ENCODE measurements at places on chromosomes 5 and 9. TPM values are rescaled to one million over a fixed set of nuclear protein-coding genes. Genes with fewer than 3 reads are reported as not detected.

- H3K4me1 ChIP-seq, result peaks cover 25% of the 10 kb centered on the region
- no peak overlapping the region for H3K4me3 ChIP-seq
- H3K27me3 ChIP-seq, result no peaks in the 10 kb centered on the region
- H3K36me3 ChIP-seq, result no peaks in the 10 kb centered on the region
Observed at GRCh38 chr5:56166671-56167385, 66.3 kb downstream of the ANKRD55 start.

GRCh38 chr9:79377339-79377855, 194.4 kb upstream of the TLE4 start:
- no peak overlapping the region for H3K4me3 ChIP-seq
- no peak overlapping the region for H3K27ac ChIP-seq
- no peak for DNase-seq
- H3K36me3 ChIP-seq, result no peaks in the 10 kb centered on the region
- H3K27me3 ChIP-seq, result no peaks in the 10 kb centered on the region

GRCh38 chr9:109036744-109037680, 23.7 kb upstream of the CTNNAL1 start:
- H3K27me3 ChIP-seq, result no peaks in the 10 kb centered on the region
- no peak for DNase-seq
- H3K4me1 ChIP-seq, result no peaks in the 10 kb centered on the region
- no peaks in the 10 kb centered on the region for H3K36me3 ChIP-seq
- no peak overlapping the region for H3K27ac ChIP-seq

DNA sequence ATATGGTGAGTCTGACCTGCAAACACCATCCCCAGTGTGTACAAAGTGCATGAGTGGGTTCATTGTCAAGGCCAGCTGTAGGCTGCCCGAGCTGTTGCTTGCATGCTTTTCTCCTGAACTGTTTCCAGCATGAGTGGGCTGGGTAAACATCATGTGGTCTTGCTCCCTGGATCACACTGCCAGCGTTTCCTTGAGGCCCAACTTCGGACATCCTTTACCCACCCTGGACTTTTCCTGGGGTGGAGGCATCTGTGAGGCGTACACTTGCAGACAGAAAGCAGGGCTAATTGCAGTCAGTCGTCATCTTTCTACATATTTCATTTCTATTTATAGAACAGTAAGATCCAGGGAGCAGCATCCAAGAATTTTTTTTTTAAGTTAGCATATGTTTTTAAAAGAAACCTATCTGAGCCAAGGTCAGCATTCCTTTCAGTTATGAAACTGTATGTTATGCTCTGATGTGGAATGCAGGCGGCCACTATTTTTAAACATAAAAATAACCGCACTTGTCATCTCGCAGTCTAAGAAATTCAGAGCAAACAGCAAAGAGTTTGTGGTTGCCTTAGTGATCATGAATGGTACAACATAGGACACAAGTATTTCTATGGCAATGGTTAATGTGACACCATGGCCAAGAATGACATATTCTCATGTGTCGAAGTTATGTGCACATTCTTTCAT, 106.5 kb upstream of the DMRT1 start:
- no peaks in the 10 kb centered on the region for H3K36me3 ChIP-seq
- H3K27ac ChIP-seq, result no peak overlapping the region
- H3K4me3 ChIP-seq, result no peak overlapping the region
- H3K27me3 ChIP-seq, result no peaks in the 10 kb centered on the region

DNA sequence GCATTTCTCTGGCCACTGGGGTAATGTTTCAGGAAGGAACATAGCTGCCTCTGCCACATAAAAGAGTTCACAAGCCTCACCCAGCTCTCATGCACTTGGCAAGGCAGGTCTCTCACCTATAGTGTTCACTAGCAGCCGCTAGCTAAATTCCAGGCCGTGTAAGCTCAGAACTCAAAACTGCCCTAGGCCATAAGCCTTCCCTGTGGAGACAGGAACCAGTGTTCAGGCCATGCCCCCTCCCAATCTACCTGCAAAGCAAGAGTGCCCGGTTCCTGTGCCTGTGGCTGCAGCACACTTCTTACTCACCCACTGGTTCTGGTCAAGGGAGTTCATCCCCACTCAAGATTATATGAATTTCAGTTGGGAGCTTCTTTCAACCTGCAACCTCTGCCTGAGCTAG, 60.7 kb upstream of the ZNF169 start:
- no peak overlapping the region for H3K27ac ChIP-seq
- no peak overlapping the region for H3K4me3 ChIP-seq
- DNase-seq, result no peak
- no peaks in the 10 kb centered on the region for H3K4me1 ChIP-seq

DNA sequence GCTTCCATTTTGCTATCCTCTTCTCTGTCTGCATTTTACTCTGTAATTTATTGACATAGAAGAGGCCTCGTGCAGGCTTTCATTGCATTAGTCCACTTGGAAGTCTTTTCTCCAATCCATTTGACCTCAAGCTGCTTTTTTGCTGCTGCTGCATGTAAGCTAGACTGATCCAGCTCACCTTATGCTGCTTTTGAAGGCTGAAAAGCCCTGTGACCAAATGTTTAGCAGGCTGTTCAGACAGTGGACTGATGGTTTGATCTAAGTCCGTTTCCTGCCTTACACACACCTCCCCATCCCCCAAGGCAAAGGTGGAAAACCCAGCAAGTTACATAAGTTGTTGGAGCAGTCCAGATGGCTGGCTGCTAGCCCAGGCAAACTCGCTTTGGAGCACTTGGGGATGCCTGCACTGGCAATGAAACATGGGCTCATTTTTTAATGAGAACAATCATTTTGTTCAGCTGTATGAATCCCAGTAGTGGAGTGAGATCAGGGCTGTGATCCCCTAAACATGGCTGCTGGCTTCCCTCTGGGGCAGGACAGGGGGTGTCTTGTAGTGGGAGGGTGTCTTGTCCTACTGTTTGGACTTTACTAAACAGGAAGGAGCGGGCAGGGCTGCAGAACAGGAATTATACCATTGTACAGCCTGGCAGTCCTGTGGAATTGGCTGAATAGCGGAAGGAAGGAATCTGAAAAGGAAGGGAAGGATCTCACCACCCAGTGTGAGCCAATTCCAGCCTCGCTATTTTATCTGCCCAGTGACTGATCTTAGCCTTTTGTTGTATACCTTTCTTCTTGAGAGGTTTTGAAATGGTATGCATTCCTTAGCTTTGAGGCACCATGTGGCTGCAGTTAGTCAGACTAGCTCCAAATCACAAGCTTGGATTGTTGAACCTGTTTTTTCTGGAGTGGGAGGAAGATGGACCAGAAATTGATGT, 212.0 kb downstream of the ARHGAP26 start:
- DNase-seq, result no peak
- peaks cover 62% of the 10 kb centered on the region for H3K4me1 ChIP-seq
- H3K27ac ChIP-seq, result no peak overlapping the region

DNA sequence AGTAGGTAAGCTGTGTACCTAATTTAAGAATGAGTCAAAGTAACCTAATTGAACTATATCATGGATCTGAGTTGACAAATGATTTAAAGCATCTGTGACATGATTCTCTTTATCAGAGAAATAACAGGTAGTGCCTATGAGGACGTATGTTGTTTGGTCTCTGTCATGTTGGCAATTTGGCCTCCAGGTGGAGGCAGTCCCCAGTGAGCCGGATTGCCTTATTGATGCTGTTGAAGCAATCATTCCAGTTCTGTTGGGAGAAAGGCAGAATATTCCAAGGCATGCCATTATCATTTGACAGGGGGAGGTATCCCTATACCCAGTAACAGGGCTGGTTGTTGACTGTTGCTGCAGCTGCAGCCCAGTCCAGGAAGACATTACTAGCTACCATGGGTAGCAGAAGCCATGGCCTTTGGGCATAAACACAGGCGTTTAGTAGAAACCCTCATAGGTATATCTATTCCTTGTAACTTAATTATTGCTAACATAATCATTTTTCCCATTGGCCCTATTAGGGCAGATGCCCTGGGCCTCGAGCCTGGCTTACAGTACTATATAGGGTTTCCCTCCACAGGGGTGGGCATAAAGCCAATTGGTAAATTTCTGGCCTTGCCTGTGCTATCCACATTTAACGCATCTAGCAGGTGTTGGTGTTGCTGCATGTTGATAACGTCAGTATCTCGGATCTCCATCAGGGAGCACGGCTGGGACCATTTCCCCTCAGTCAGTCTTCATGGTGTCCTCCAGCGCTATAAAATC, 12.2 kb upstream of the SLC22A4 start:
- H3K27ac ChIP-seq, result no peak overlapping the region
- no peak for DNase-seq
- H3K36me3 ChIP-seq, result no peaks in the 10 kb centered on the region
- no peaks in the 10 kb centered on the region for H3K4me1 ChIP-seq

- H3K4me3 ChIP-seq, result no peak overlapping the region
- no peaks in the 10 kb centered on the region for H3K36me3 ChIP-seq
- no peaks in the 10 kb centered on the region for H3K4me1 ChIP-seq
- no peak for DNase-seq
- H3K27me3 ChIP-seq, result no peaks in the 10 kb centered on the region
- no peak overlapping the region for H3K27ac ChIP-seq
Observed at GRCh38 chr9:126027566-126027965, 280.4 kb downstream of the PBX3 start.

- H3K27me3 ChIP-seq, result no peaks in the 10 kb centered on the region
- H3K4me1 ChIP-seq, result peaks cover 4% of the 10 kb centered on the region
- H3K4me3 ChIP-seq, result no peak overlapping the region
- no peaks in the 10 kb centered on the region for H3K36me3 ChIP-seq
- H3K27ac ChIP-seq, result no peak overlapping the region
- DNase-seq, result no peak
Observed at GRCh38 chr5:159463590-159464321, 133.5 kb upstream of the IL12B start.

- no peak for DNase-seq
- no peaks in the 10 kb centered on the region for H3K36me3 ChIP-seq
- H3K4me3 ChIP-seq, result no peak overlapping the region
- H3K4me1 ChIP-seq, result no peaks in the 10 kb centered on the region
- H3K27ac ChIP-seq, result no peak overlapping the region
Observed at GRCh38 chr9:116423149-116423548, 264.0 kb upstream of the TRIM32 start.

DNA sequence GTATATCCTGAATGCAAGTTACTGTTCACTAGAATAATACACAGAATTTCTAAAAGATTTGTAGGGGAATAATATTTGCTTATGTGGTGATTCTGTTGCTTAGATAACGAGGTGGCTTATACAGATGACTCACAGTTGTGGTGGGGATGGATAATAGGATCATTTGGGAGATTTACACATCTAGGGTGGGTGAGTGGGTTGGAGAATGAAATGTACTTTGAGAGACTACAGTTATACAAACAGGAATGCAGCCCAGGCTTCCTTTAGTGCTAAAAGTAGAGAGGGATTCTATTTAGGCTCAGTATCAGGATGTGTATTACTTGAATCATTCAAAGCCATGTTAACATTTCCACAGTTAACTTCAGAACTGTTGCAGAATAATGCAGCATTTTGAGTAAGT, 1.8 kb downstream of the CTXN3 start:
- no peak for DNase-seq
- H3K27ac ChIP-seq, result no peak overlapping the region
- no peaks in the 10 kb centered on the region for H3K36me3 ChIP-seq
- H3K4me3 ChIP-seq, result no peak overlapping the region

- no peaks in the 10 kb centered on the region for H3K27me3 ChIP-seq
- H3K4me3 ChIP-seq, result no peak overlapping the region
- peak; percentile 50 for DNase-seq
- no peaks in the 10 kb centered on the region for H3K36me3 ChIP-seq
Observed at GRCh38 chr5:170571875-170572852, 68.3 kb downstream of the KCNIP1 start.

DNA sequence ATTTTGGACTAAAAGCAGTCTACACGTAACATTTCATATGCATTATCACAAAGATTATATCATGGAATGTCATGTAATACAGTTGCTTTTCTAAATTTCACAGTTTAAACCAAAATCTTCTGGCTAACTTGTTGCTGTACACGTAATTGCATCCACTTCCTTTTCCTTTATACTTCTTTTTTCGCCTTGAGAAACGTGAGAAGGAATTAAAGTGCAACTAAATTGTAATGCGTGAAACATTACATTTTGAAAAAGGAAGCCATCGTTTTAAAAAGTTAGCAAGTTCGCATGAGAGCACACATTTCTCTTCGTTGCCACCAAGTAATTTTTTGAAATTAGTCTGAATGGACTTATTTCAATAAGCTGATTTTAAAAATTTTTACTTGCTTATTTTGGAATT, 80.0 kb downstream of the MEGF10 start:
- no peak overlapping the region for H3K4me3 ChIP-seq
- H3K27ac ChIP-seq, result no peak overlapping the region
- no peaks in the 10 kb centered on the region for H3K4me1 ChIP-seq
- no peaks in the 10 kb centered on the region for H3K27me3 ChIP-seq
- no peak for DNase-seq
- no peaks in the 10 kb centered on the region for H3K36me3 ChIP-seq

DNA sequence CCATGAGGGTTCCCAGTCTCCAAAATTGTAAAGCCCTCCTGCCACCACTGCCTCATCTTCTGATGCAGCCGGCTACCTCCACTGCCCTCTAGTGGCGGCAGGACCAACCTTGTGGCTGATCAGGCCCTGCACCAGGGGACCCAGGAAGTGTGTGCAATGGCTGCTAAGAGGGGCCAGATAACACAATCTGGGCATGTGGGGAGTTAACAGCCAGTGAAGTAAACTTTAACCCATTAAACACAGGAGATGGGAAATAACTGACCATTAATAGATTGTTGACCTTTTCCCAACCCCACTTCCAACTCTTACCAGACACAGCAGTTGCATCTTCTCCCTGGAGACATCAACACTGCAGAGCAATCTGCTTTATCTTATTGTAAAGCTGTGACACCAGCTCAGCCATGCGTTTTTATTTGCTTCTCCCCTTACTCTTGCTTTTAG, 63.3 kb downstream of the FREM1 start:
- no peaks in the 10 kb centered on the region for H3K4me1 ChIP-seq
- no peaks in the 10 kb centered on the region for H3K27me3 ChIP-seq
- no peak overlapping the region for H3K27ac ChIP-seq
- DNase-seq, result no peak
- no peaks in the 10 kb centered on the region for H3K36me3 ChIP-seq

The TBCA gene
- 141 TPM for polyA plus RNA-seq

The PCDHB9 gene
- polyA plus RNA-seq, result not detected

The FBP2 gene
- not detected for polyA plus RNA-seq

The ZNF462 gene
- not detected for polyA plus RNA-seq

Measured in naive thymus-derived CD4-positive, alpha-beta T cell (primary cell).